Activated T-helper 1 cell treated with anti-CD3 and anti-CD28 coated beads, Interleukin-12 subunit alpha, Interleukin-12 subunit beta, Interleukin-2, Interleukin-4 antibody, amounts not matched to agents 30 ng/mL and 10 ng/mL and 1 ng/mL, durations not matched to agents 14 hours and 24 hours and 36 hours (primary cell): ENCODE measurements at places on chromosomes 5 and 9. TPM values are rescaled to one million over a fixed set of nuclear protein-coding genes. Genes with fewer than 3 reads are reported as not detected.

DNA sequence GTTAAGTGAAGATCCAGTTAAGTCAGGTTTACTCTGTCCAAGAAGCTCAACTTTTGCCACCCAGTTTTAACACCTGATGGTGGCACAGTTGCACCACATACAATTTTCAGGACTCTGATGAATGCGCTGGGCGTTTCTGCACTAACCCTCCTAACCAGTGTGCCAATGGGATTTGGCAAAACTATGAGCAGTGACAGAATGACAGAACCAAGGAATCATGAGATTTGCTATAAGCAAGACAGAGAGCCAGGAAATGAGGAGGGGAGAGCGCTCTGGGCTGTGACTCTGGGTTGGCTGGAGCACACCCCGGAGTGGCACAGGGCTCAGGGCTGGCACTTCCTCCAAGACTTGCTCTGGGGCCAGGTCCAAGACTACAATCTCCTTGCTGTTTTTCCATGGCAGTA, 84.1 kb downstream of the SH3PXD2B start:
- H3K36me3 ChIP-seq, result peaks cover 2% of the 10 kb centered on the region
- H3K27me3 ChIP-seq, result peaks cover 4% of the 10 kb centered on the region
- H3K4me1 ChIP-seq, result no peaks in the 10 kb centered on the region
- no peak for DNase-seq
- H3K4me3 ChIP-seq, result no peak overlapping the region

DNA sequence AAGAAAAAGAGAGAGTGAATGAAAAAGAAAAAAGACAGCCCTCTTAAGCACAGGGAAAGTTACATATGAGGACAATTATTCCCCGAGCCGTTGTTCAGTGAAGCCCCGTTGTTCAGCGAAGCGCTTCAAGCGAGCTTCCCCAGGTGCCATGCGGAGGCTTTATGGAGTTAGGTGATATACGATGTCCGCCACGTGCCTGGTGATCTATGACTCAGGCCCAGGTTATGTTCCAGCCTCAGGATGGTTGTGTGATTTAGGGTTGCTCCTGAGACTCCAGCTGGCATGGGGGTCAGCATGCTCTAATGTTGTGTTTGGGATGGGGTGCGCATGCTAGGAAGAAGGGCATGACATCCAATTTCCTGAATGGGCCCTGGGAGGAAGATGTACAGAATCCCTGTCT, 365.6 kb downstream of the CDK5RAP2 start:
- H3K36me3 ChIP-seq, result no peaks in the 10 kb centered on the region
- no peak for DNase-seq
- H3K27ac ChIP-seq, result no peak overlapping the region
- no peaks in the 10 kb centered on the region for H3K27me3 ChIP-seq

DNA sequence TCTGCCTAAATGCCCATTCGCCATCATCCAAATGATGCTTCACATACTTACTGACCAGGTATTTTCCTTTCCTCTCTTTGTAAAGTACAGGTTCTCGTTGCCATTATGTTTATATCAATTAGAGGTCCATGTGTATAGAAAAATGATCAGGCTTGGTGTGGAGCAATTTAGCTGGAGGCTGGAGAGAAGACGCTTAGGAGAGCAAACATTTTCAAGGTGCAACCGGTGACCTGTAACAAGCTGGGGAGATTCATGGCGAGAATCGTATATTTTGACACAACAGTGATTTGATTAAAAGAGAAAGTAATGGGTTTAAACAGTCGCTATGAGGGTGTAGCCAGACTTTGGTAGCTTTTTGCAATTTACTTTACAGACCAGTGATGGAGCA, 170.9 kb upstream of the TBCA start:
- no peaks in the 10 kb centered on the region for H3K36me3 ChIP-seq
- H3K27ac ChIP-seq, result no peak overlapping the region
- no peaks in the 10 kb centered on the region for H3K4me1 ChIP-seq
- H3K27me3 ChIP-seq, result peaks cover 4% of the 10 kb centered on the region

Gene MRNIP
- 24.6 and 26.3 TPM in 2 replicates for total RNA-seq

Gene HSPB3
- total RNA-seq, result not detected in 2 replicates

Gene TEX48
- total RNA-seq, result 1.0 and 1.2 TPM in 2 replicates

Gene OLFM1
- 0.47 and 0.66 TPM in 2 replicates for total RNA-seq

Gene RNF183
- total RNA-seq, result not detected in 2 replicates
